ENCODE measurements at places on chromosomes 12 and 14.
A peak's percentile ranks its signal among the peaks of the same experiment; 100 is the strongest.

- no peak for DNase-seq
Measured at GRCh38 chr14:100015251-100015655, 50.0 kb upstream of the EVL start.

DNA sequence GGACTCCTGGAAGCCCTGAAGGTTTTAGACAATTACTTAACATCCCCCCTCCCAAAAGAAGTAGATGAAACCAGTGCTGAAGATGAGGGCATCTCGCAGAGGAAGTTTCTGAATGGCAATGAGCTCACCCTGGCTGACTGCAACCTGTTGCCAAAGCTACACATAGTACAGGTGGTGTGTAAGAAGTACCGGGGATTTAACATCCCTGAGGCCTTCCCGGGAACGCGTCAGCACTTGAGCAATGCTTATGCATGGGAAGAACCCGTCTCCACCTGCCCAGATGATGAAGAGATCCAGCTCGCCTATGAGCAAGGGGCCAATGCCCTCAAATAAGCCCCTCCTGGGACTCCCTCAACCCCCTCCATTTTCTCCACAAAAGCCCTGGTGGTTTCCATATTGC lies 10.6 kb upstream of the SPPL3 start:
- no peak for DNase-seq

DNA sequence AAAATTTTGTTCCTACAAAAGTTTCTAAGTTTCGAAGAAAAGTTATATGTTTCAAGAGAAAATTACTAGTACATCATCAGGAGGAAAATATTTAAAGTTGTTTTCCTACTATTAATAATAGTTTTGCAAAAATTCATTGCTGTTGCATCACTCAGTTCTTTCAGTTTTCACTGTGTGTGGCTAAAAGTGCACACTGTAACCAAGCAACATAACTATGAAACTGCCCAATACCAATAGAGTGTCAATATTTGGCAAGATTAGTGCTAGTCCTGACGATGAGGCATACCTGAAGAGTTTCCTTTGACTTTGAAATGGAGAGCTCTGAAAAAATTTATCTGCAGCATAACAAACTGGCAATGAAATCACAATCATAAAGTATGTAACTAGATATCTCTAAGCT lies 194.3 kb downstream of the CPNE8 start:
- no peak for DNase-seq

- no peak for DNase-seq
Measured at GRCh38 chr14:65813760-65814384, 401.3 kb downstream of the FUT8 start.

GRCh38 chr14:55354500-55354899 lies 57.1 kb downstream of the ATG14 start:
- DNase-seq, result peak; percentile 8

Measured in NCI-H446 treated with DMSO at 0.1 percent for 48 hours (cell line).